ENCODE measurements at places on chromosomes 4 and X.

- no peak for DNase-seq
These were observed 8.1 kb upstream of the PGAM4 start for GRCh38 chrX:77977518-77977917.

GRCh38 chrX:130887376-130887775 is 15.6 kb downstream of the ENOX2 start:
- DNase-seq = no peak

DNA sequence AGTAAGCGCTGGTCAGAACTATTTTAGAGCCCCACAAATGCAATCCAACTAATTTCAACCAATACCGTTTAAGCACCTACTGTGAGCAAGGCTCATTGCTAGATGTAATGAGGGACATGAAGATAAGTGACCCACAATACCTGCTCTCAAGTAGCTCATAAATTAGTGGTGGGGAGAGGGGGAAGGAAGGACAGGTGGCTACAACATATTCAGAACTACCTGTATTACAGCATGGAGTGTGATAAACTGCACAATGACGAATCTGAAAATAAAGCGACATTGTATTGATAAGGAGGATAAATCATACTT is 311.6 kb upstream of the DIAPH2 start:
- DNase-seq = no peak

GRCh38 chr4:70471897-70472296 is at the start of gene MUC7:
TSS of gene MUC7 (plus strand) at chr4:70472197. CDS start at chr4:70474022, 1,825 bp downstream.
- no peak for DNase-seq

DNA sequence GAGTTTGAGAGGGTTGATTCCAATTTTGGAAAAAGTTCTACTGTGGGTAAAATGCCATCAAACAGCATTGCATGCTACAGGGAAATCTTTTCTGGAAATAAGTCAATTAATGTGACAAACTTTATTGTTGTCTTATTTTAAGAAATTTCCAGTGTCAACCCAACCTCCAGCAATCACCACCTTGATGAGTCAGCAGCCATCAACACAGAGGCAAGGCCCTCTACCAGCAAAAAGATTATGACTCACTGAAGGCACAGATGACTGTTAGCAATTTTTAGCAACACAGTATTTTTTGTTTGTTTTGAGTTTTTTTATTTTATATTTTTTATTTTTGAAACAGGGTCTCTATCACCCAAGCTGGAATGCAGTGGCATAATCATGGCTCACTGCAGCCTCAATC is 165.4 kb upstream of the C1QTNF7 start:
- DNase-seq = no peak

DNA sequence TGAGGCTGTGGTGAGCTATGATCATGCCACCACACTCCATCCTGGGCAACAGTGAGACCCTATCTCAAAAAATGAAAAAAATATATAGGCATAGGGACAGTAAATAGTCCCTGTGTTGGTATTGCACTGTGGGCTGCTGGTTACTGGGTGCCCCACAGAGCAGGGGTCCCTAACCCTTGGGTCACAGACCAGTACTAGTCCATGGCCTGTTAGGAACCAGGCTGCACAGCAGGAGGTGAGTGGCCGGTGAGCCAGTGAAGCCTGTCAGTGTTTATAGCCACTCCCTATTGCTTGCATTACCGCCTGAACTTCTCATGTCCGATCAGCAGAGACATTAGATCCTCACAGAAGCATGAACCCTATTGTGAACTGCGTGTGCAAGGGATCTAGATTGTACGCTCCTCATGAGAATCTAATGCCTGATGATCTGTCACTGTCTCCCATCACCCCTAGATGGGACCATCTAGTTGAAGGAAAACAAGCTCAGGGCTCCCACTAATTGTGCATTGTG is 106.5 kb downstream of the TNIP2 start:
- no peak for DNase-seq

DNA sequence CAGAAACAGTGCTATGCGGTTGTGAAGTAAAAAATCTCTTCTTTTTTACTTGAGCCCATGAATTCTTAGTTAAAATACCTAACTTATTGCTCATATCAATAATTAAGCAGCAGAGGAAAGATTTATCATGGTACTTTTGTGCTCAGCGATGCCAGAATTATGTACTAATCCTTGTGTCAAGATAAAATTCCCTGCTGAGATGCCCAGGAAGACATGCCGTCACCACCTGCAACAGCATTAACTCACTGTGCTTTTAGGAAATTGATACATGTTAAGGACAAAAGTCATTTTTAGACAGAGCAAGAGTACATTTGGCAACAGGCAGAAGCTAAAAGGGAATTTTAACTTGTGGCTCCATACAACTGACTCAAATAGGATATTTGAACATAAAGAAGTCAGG is 138.9 kb downstream of the NPNT start:
- no peak for DNase-seq

- no peak for DNase-seq
These were observed 19.4 kb downstream of the DRD5 start for GRCh38 chr4:9800848-9801247.

DNA sequence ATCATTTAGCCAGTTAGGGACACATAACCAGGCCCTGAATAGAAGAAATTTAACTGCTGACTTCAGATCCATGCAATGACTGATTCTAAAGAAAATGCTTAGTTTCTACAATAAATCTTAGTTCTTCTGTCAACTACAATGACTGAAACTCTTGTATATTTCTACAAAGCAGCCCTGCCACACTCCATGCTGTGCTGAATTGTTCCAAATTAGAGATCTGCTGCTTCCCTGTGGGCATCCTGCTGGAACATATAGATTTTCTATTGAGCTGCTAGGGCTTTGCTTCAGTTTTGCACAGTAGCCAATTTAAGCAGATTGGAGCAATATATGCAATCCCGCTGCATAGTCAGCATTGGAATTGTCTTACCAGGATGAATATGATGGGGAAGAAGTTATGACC is 312.8 kb upstream of the SMIM31 start:
- no peak for DNase-seq

DNA sequence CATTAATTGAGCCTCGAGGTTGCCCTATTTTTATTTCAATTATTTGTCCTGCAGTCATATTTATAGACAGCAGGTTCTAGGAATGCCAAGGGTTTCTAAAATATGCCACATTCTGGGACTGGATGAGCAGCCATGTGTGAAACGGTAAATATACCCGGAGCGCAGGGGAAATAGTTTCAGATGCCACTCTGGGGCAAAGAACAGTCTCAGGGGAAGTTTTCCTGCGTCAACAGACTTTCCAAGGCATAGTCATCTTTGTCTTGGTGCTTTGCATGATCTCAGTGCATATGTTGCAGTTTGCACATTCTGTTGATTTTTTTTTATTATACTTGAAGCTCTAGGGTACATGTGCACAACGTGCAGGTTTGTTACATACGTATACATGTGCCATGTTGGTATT is 71.0 kb downstream of the GPAT3 start:
- DNase-seq = no peak

DNA sequence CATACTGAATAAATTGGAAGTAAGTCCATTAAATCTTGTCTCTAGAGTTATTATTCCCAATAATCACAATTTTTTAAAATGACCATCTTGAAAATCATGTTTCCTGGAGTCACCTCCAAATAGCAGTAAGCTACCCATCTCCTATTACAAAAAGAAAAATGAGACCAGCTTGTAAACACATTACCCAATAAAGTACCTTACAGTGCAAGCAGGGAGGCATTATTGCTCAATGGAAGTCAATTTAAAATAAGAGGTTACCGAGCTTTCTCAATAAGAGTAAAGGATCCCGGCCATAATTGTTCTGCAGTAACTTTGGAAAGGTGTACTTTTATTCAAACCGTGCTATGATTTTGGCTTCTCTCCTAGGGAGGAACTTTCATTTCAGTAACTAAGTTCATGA is 78.0 kb downstream of the DMD start:
- no peak for DNase-seq

DNA sequence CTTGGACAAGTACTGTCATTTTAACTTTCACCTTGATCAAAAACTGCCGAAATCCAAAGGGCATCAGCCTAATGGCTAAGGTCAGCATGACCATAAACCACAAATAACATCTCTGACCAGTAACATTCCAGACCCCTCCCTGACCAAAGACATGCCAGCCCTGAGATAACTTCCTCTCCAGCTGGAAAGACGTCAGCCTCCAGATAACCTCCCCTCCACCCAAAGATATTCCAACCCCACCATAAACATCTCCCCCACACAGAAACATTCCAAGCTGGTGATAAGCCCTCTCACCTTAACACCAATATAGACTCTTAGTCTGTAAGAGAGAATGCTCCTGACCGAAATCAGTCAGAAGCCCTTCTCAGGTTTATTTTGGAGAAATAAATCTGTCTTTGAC is 7.4 kb downstream of the PPP1R2C start:
- DNase-seq = no peak

GRCh38 chrX:136814847-136815750 is 34.4 kb upstream of the ARHGEF6 start:
- no peak for DNase-seq

GRCh38 chr4:168923526-168924194 is 86.4 kb downstream of the CBR4 start:
- DNase-seq = peak; percentile 64

DNA sequence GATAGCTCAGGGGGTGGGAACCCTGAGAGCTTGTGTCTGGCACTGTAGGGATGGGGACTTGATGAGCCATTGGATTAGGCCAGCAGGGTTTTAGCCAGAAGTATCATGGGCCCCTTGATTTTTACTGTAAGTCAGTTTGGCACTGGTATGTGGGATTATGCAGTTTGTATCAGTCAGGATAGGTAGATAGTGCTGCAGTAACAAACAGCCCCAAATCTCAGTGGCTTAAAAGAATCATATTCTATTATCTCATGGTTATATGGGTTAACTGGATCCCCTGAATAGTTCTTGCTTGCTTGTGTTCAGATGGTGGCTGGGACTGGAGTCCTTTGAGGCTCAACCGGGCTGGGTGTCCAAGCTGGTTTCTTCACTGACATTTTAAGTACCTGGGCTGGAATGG is 56.5 kb downstream of the SORCS2 start:
- DNase-seq = no peak

DNA sequence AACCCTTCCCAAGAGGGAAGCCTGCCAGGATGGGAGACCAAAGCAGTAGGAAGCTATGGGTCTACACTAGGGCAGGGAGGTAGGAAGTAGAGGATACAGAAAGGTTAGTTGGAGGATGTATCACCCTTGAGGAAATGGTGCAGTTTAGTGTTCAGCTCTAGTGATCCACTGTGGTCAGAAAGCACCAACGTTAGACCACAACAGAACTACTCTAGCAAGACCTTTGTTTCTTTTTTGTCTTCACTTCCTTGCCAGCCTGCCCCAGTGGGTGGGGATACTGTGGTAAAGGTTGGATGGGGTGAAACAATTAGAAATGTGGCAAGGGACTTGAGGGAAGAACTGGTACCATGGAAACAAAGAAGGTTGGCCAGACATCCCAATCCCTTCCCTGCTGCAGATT is 83.3 kb downstream of the DDIT4L start:
- DNase-seq = no peak

- no peak for DNase-seq
These were observed 25.0 kb downstream of the COQ2 start for GRCh38 chr4:83259586-83259985.

- DNase-seq = peak; percentile 46
These were observed 2.3 kb downstream of the GRPR start for GRCh38 chrX:16125520-16126149.

GRCh38 chr4:123102897-123103471 is 180.6 kb upstream of the NUDT6 start:
- peak; percentile 27 for DNase-seq

GRCh38 chr4:134388351-134388750 is 186.8 kb upstream of the PABPC4L start:
- no peak for DNase-seq

- DNase-seq = no peak
These were observed 18.5 kb downstream of the MAGEA9B start for GRCh38 chrX:149568701-149569296.

- no peak for DNase-seq
These were observed 350.2 kb upstream of the BOD1L1 start for GRCh38 chr4:13977746-13978145.

GRCh38 chr4:167966143-167966542 is 126.2 kb upstream of the ANXA10 start:
- DNase-seq = no peak

- DNase-seq = no peak
These were observed 110.7 kb upstream of the LRPAP1 start for GRCh38 chr4:3642806-3643517.

- DNase-seq = no peak
These were observed 164.0 kb downstream of the SMARCA1 start for GRCh38 chrX:129359269-129359668.

GRCh38 chrX:99572711-99573110 is 837.4 kb downstream of the PCDH19 start:
- DNase-seq = no peak

GRCh38 chr4:125765941-125766340 is 451.2 kb downstream of the FAT4 start:
- DNase-seq = no peak

DNA sequence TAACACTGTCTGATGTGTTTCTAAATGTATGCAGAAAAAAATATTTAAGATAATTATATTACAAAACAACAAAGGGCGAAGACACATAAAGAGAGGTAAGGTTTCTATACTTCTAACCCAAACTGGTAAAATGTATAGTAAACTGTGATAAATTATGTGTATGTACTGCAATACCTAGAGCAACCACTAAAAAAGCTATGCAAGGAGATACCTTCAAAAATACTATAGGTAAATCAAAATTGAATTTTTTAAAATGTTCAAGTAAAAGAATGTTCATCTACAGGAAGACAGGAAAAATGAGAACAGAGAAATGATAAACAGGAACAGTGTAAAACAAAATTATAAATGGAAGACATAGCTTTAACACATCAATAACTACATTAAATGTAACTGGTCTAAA is 27.3 kb upstream of the RAI2 start:
- no peak for DNase-seq

- peak; percentile 22 for DNase-seq
These were observed 1.9 kb downstream of the SMAD1 start for GRCh38 chr4:145483514-145483913.

DNA sequence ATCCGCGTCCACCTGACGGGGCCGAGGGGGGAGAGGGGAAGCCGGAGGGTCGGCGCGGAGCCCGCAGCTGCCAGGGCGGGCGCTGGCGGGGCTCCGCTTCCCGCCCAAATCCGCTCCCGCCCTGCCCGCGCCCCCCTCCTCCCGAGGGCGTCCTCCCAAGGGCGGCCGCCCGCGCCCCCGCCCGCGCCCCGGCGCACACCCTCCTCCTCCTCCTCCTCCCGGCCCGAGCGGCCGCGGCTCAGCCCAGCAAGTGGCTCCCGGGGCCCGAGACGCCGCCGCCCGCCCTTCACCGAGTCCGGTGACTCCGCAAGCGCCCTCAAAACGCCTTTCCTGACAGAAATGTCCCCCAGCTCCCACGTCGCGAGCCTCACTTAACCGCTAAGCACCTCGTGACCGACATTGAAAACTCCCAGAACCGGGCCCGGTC is 487 bp downstream of the HMGB2 start:
- DNase-seq = peak; percentile 26

DNA sequence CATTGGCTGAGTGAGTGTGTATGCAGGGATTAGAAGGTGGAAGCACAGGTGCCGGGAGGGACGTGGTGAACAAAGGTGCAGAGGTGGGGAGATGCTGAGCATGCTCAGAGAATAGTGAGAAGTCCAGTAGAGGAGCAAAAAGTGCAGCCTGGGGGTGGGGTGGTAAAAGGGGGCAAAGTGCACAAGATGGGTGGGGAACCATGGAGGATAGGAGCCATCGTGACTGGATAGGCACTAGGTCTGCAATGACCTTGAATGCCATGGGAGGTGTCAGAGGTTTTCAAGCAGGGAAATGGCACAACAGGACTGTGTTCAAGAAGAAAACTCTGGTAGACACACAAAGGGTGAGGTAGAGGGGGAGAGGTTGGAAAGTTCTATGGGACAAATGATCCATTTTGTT is 6.6 kb upstream of the DDX3X start:
- DNase-seq = no peak

GRCh38 chr4:178205826-178206225 is 763.6 kb upstream of the AGA start:
- no peak for DNase-seq
